ENCODE measurements at places on chromosomes 12 and 14.

- DNase-seq = no peak
Observed at GRCh38 chr12:93706824-93707223, 29.6 kb downstream of the CRADD start.

- no peak for DNase-seq
Observed at GRCh38 chr12:639988-640387, 23.3 kb downstream of the NINJ2 start.

DNA sequence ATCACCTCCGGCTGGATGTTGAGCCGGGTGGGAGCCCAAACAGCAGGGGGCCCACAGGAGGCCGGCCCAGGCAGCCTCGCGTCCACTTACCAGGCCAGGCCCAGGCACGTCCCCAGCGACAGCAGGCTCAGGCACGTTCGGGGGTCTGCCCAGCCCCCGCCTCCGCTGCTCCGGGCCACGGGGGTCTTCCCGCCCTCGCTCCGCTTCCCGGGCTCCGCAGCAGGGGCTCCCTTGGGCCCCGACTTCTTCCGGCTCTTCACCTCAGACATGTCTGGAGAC is 216 bp downstream of the IKBIP start:
- no peak for DNase-seq

GRCh38 chr14:35258420-35258819 is 33.8 kb upstream of the PSMA6 start:
- DNase-seq = no peak

DNA sequence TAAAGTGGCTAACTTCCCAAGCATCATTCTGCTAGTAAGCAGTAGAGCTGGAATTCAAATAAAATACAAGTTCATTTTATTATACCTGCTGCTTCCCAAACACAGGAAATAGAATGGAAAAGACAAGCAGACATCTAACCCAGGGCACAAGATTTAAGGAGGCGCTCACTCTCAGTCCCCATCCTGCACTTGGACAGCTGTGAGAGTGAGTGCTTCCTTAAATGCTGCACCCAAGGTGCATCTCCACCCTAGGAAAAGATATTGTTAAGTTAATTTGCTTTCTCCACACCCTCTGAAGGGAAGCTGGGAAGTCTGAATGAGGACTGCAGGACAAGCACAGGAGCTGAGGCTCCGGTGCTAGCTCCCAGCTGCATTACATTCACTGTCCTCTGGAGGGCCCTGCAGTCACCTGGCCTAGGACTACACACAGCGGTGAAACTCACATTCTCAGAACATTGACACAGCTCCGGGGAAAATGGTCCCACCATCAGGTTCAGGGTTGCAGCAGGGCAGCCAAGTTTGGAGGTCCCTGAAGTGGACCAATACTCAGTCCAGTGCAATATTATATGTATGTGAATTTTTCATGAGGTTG is 14.2 kb downstream of the HEBP1 start:
- DNase-seq = no peak

GRCh38 chr14:55710506-55711041 is 130.6 kb downstream of the KTN1 start:
- no peak for DNase-seq

- DNase-seq = no peak
Observed at GRCh38 chr12:8077207-8077606, 4.9 kb upstream of the NECAP1 start.

DNA sequence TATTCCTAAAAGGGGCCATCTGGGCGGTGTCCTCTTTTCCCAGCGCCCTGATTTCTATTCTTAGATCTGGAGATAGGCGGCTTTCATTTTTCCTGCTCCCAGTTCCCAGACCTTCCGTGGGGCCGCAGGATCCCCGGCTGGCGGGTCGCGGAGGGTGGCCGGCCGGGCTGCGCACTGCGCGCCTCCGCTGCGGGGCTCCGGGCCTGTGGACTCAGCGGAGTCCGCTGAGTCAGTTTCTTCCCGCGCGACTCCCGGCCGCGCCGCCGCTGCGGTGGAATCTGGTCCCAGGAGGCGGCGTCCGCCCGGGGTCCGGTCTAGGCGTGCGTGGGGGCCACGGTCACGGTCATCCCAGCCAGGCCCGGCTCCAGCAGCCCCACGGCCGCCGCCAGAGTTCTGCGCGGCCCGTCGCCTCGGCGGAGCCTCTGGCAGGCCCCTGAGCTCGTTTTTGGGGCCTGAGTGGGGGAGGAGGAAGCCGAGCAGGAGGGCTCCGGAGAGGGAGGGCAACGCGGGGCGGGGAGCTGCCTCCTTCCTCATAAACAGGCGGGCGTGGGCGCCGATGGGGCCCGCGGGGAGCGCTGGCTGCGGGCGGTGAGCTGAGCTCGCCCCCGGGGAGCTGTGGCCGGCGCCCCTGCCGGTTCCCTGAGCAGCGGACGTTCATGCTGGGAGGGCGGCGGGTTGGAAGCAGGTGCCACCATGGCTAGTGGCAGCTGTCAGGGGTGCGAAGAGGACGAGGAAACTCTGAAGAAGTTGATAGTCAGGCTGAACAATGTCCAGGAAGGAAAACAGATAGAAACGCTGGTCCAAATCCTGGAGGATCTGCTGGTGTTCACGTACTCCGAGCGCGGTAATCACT is at the start of gene LRRK2:
Gene LRRK2, plus strand, starts transcription at position 559 of the 853 bp plus-strand sequence. Its CDS starts 135 bp downstream, at position 694.
- peak; percentile 9 for DNase-seq

DNA sequence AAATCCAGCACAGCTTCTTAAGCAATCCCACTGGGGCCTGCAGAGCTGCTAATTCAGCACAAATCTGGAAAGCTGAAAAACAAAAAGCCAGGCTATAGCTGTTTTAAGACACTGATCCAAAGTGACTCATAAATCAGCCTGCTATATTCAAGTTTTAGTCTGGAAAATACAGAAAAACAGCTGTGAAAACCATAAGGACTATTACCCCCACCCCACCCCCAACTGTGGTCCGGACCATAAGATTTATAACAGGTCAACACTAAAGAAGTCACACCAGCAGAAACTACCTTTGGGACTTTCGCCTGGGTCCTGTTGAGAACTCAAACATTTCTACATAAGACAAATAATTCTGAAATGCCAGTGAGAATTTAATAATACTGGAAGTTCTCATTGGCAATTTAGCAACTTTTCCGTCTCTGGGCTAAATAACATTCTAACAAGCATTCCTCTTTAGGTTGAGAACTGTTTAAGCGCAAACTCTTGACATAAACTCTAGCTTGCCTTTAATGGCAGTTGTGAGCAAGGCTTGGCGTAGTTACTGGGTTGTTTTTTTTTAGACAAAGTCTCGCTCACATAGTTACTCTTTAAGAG is 3.3 kb downstream of the LRIG3 start:
- no peak for DNase-seq

GRCh38 chr12:12508612-12509011 is 54.1 kb downstream of the DUSP16 start:
- no peak for DNase-seq

DNA sequence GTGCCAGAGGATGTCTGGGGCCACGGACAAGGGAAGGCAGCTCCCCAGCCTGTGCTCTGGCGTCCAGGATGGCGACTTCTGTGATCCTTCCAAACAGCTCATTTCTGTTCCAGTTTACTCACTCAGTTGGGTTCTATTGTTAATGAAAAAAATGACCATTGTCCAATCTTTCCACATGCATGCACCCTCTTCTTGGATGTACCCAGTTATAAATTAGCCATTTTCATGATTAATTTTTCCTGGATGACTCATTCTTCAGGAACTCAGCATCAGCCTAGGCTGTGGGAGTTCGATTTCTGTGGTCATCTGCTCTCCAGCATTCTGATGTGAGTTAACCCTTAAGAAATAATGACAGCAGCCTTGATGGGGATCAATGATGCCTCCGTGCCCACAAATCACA is 926.8 kb downstream of the BCL11B start:
- DNase-seq = no peak

- no peak for DNase-seq
Observed at GRCh38 chr12:67988601-67989021, 636 bp upstream of the IFNG-AS1 start.

GRCh38 chr14:95540236-95540855 is 5.5 kb downstream of the GLRX5 start:
- no peak for DNase-seq

- no peak for DNase-seq
Observed at GRCh38 chr14:72706485-72706884, 187.4 kb downstream of the DPF3 start.

DNA sequence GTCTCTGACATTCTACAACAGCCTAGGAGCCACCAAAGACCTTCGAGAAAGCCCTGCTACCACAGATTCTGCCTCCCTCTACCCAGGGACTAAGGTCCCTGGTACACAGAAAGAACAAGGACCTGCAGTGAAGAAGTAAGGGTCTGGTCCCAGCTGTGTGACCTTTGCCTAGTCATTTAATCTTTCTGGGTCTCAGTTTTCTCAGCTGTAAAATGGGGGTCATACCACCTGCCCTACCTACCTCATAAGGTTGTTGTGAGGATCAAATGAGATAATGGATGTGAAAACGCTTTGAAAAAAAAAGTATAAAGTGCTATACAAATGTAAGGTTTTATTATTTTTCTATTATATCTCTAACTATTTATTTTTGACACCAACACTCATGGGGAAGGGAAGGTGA is 5.2 kb upstream of the PRKAG1 start:
- DNase-seq = no peak

DNA sequence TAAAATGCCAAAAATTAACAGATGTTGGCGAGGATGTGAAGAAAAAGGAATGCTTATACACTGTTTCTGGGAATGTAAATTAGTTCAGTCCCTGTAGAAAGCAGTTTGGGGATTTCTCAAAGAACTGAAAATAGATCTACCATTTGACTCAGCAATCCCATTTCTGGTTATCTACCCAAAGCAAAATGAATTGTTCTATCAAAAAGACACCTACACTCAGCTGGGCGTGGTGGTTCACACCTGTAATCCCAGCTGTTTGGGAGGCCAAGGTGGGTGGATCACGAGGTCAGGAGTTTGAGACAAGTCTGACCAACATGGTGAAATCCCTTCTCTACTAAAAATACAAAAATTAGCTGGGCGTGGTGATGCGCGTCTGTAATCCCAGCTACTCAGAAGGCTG is 279.3 kb upstream of the PDE3A start:
- no peak for DNase-seq

- DNase-seq = no peak
Observed at GRCh38 chr14:37420622-37421021, 174.4 kb downstream of the FOXA1 start.

GRCh38 chr14:90805084-90805391 is 11.2 kb downstream of the TTC7B start:
- no peak for DNase-seq

GRCh38 chr14:80310938-80311750 is 99.8 kb upstream of the DIO2 start:
- DNase-seq = no peak

GRCh38 chr12:11959117-11959823 is 111.5 kb upstream of the BCL2L14 start:
- DNase-seq = no peak

GRCh38 chr12:94602024-94602423 is 48.3 kb downstream of the TMCC3 start:
- DNase-seq = no peak

- no peak for DNase-seq
Observed at GRCh38 chr12:106975098-106975497, 11.8 kb downstream of the MTERF2 start.

GRCh38 chr12:94059394-94060368 is 88.7 kb upstream of the PLXNC1 start:
- no peak for DNase-seq

- DNase-seq = no peak
Observed at GRCh38 chr14:77267937-77268699, 2.9 kb downstream of the NGB start.

Data from T follicular helper cell (primary cell).